ENCODE measurements at places on chromosomes 2 and 18. TPM values are rescaled to one million over a fixed set of nuclear protein-coding genes. Genes with fewer than 3 reads are reported as not detected.

GRCh38 chr2:186721956-186722355 is 28.1 kb downstream of the FAM171B start:
- DNase-seq, result no peak

The XRCC5 gene
- total RNA-seq, result 282 TPM

GRCh38 chr18:36634573-36635216 is 194.1 kb downstream of the TPGS2 start:
- DNase-seq, result no peak

The CCDC178 gene
- 1.9 TPM for total RNA-seq

DNA sequence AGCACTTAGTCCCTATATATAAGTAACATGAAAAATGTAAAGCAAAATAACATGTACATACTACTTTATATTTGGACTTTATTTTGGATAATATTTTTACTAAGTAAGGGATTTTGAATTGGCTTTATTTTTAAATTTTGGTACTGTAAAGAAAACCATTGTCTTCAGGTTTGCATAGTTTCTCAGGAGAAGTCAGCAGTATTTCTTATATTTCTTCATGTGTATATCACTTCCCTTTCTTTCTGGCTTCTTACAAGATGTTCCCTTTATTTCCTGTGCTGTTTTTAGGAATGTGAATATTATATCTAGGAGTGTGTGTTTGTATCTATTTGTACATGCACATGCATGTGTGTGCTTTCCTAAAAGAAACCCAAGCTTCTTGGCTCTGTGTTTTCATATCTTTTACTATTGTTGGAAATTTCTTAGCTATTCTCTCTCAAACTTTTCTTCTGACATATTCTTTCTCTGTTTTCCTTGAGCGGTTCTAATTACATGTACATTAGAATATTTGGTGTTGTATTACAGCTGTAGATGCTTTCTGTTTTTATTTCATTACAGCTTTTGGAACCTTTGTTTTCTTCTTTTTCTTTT is 1549.7 kb upstream of the ACVR2A start:
- DNase-seq, result no peak

The ANKRD30B gene
- total RNA-seq, result not detected

- DNase-seq, result no peak
Observed at GRCh38 chr2:239377591-239377990, 23.2 kb downstream of the HDAC4 start.

DNA sequence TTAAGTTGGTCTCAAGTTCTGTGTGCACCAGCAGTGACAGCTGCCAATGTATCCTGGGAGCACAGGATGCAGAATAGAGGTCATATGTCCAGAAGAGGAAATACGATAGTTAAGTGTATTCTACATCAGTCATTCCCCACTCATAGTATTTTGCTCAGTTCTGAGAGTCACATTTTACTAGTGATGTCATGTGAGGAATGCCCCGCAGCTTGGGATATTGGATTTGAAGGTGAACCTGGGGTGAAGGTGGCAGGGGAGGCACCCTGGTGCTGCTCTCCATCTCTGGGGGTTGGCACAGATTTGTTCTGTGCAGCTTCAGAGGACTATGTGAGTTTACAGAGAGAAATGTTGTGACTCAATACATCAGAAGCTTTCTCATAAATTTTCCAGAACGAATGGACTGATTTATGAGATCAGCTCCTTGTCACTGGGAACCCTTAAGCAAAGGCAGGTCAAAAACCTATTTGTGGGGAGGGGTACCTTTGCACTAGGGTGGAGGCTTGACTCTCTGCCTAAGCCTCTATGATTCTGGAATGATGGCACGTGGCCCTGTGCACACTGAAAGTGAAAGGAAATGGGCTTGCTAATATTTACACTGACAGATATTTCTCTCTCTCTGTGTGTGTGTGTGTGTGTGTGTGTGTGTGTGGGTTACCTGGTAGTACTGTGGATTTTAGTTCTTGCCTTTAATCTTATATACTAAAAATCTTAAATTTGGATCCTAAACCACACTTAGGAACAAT is 95.9 kb downstream of the NEB start:
- no peak for DNase-seq

The TTC31 gene
- 22.5 TPM for total RNA-seq

DNA sequence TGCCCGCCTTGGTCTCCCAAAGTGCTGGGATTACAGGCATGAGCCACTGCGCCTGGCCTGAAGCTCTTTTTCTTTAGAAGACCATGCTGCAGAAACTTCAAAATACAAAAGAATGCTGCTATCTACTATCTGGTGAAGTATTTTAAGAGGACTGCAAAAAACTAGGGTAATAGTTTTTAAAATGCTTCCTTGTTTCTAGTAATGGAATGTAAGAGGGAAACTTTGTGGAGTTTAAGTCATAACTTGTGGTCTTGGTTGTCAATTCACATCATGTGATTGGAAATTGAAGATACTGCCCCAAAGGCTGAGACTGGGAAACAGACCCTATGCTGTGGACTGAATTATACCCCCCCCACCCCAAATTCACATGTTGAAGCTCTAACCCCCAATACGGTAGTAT is 68.3 kb downstream of the B3GNT2 start:
- DNase-seq, result no peak

DNA sequence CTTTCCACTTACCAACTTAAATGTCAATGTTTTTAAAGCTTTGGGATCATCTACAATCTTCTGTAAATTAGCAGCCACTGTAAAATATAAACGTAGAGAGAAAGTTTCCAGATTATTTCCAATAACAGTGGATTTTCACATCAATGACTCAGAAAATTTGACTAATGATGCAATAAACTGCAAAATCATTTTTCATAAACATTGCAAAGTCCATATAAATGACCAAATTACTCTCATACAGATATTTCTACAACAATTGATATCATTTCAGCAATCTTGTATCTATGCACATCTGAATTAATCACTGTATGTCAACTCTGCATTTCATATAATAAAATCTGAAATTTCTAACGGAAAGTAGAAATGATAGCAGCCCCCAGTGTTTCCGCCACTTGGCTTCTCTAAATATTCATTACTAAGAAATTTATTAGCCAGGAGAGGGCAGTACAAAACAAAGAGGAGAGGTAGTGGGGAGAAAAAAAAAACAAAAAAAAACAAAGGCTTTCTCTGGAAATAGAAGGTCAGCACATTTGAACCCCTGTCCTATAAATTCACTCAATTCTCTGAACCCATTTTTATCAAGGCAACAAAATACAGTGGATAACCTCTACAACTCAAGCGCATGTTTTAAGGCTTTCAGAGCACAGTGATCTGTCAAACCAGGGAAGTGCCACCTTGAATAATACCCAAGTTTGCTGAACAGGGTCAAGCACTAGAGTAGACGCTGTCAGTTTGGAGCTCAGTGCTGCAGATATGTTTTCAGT is 282.6 kb downstream of the STK39 start:
- no peak for DNase-seq

The HOXD8 gene
- 41.7 TPM for total RNA-seq

The PGAP1 gene
- 40.3 TPM for total RNA-seq

DNA sequence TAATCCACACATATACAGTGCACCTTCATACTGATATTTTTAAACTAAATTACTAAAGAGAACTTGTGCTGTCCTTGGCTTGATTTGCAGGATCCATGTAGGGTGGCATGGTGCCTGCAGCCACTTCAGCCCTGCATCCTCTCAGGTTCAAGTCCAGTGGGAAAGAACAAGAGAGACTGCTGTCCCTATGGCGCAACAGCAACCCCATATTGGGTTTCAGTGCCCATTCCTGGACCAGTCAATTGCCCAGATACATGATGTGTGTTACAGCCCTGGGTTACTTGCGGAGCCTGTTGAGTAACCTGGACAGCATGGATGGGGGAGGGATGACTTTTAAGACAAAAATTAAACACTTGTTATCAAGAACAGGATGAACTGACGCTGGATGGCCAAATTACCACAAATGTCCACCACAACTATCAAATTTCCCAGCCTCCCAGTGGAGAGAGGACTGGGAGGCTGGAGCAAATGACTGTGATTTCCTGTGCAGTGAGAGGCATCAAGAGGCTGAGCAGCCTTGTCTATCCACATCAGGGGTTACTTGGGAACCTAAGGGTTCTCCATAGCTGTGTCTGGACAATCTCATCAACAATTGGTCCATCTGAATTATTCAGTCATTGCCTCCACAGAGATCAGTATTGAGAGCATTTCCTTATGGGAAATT is 162.0 kb downstream of the CAPN13 start:
- DNase-seq, result no peak

DNA sequence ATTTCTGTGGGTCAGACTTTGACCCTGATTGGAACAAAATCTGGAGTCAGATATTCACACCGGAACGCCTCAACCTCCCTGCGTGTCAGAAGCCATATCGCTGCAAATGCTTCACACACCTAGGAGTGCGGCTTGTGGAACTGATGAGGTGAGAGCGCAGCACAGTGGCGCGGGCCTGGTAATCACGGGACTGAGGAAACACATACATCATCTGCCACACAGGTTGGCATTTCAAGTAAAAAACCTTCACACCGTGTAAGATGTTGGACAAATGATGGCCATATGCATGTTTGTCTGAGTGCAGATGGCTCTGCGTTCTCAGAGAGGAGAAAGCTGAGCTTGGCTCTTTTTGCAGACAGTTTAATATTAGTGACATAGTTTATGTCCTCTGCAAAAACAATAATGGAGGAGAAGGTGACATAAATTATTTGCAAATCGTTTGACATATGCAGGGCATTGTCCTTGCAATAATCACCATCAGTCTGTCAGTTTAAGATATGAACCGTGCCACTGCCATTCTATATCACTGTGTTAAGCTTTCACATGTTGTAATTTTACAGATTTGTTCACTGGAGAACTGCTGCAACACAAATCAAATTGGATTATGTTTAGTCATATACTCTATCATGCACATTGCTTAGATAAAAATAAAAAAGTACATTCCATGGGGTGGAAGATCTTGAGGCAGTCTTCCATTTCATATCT is 101.4 kb downstream of the MTX2 start:
- no peak for DNase-seq

The TMEM182 gene
- 12.8 TPM for total RNA-seq

Data from ureter (tissue), 1 donor.